ENCODE measurements at places on chromosomes 4 and X. TPM values are rescaled to one million over a fixed set of nuclear protein-coding genes. Genes with fewer than 3 reads are reported as not detected.

Gene DUSP21
- not detected for polyA plus RNA-seq

Gene C4orf50
- polyA plus RNA-seq = not detected

Gene RNF128
- 0.15 TPM for polyA plus RNA-seq

Gene MAGEE1
- 1.2 TPM for polyA plus RNA-seq

Gene LRP2BP
- 0.62 TPM for polyA plus RNA-seq

Gene TXK
- 0.19 TPM for polyA plus RNA-seq

Gene STS
- polyA plus RNA-seq = 1.2 TPM

Gene GLUD2
- 0.72 TPM for polyA plus RNA-seq

Gene GPR34
- 1.3 TPM for polyA plus RNA-seq

Gene KLHL34
- 3.4 TPM for polyA plus RNA-seq

Gene C4orf51
- polyA plus RNA-seq = not detected

All from heart left ventricle (tissue), 16 donors.